Stomach (tissue), 19 donors: ENCODE measurements at places on chromosomes 13 and 19.

DNA sequence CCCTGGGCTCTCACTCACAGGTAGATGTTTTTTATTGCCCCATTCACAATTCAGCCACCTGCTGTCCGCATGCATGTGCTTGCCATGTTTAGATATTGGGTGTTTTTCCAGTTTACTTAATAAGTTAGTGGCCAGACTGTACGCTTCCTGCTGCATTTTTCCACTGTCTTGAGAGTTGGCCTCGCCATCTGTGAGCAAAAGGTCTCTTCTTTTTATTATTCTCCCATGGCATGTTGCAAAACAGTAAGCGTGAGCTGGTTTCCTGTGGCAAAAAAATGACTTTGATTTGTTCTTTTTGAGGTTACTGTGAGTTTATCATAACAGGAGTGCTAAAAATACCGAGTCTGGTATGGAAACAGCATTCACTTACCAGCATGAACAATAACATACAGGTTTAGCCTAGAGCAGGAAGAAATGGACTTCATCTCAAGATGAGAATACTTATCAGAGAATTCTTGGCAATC is 46.0 kb downstream of the SAE1 start:
- H3K36me3 ChIP-seq: peaks cover 46% of the 10 kb centered on the region
- peak overlapping the region; percentile 74 for H3K27ac ChIP-seq
- peaks cover 26% of the 10 kb centered on the region for H3K4me1 ChIP-seq
- no peaks in the 10 kb centered on the region for H3K27me3 ChIP-seq

DNA sequence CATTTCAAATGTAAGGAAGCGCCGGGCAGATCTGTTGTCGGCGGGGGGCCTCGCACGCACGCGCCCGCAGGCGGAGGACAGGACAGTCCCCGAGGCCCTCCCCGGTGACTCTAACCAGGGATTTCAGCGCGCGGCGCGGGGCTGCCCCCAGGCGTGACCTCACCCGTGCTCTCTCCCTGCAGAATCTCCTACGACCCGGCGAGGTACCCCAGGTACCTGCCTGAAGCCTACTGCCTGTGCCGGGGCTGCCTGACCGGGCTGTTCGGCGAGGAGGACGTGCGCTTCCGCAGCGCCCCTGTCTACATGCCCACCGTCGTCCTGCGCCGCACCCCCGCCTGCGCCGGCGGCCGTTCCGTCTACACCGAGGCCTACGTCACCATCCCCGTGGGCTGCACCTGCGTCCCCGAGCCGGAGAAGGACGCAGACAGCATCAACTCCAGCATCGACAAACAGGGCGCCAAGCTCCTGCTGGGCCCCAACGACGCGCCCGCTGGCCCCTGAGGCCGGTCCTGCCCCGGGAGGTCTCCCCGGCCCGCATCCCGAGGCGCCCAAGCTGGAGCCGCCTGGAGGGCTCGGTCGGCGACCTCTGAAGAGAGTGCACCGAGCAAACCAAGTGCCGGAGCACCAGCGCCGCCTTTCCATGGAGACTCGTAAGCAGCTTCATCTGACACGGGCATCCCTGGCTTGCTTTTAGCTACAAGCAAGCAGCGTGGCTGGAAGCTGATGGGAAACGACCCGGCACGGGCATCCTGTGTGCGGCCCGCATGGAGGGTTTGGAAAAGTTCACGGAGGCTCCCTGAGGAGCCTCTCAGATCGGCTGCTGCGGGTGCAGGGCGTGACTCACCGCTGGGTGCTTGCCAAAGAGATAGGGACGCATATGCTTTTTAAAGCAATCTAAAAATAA is 18.2 kb downstream of the IL17D start:
- H3K4me1 ChIP-seq: peaks cover 7% of the 10 kb centered on the region
- H3K36me3 ChIP-seq: no peaks in the 10 kb centered on the region
- no peak overlapping the region for H3K27ac ChIP-seq
- peak overlapping the region; percentile 33 for H3K4me3 ChIP-seq

GRCh38 chr19:16542910-16543472 is 754 bp upstream of the CHERP start:
- H3K27me3 ChIP-seq: no peaks in the 10 kb centered on the region
- DNase-seq: no peak
- peak overlapping the region; percentile 95 for H3K4me3 ChIP-seq
- H3K36me3 ChIP-seq: peaks cover 4% of the 10 kb centered on the region

DNA sequence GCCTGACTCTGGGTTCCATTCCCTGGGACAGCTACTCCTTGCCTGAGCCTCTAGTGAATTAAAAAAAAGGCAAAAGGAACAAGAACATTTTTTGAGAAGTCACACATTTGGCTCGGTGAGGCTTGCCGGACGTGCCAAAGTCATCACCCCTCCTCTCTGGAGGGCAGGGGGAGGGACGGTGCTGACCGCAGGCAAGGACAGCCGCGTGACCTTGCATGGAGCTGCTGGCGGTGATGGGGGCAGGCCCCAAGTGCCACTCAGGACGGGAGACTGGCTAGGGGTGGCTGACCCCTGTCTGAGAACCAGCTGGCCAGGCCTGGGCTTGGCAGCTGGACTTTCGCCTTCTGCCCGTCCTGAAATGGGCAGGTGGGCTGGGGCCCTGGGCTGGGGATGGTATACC is 26.4 kb downstream of the MAP2K2 start:
- no peak overlapping the region for H3K27ac ChIP-seq
- H3K27me3 ChIP-seq: no peaks in the 10 kb centered on the region

GRCh38 chr19:13723206-13723605 is 41.1 kb upstream of the MRI1 start:
- no peaks in the 10 kb centered on the region for H3K36me3 ChIP-seq
- H3K4me3 ChIP-seq: no peak overlapping the region
- H3K4me1 ChIP-seq: no peaks in the 10 kb centered on the region
- no peak for DNase-seq

GRCh38 chr13:30463787-30464495 is 1.8 kb downstream of the HMGB1 start:
- peaks cover 20% of the 10 kb centered on the region for H3K36me3 ChIP-seq
- peak; percentile 61 for DNase-seq
- H3K27me3 ChIP-seq: no peaks in the 10 kb centered on the region

DNA sequence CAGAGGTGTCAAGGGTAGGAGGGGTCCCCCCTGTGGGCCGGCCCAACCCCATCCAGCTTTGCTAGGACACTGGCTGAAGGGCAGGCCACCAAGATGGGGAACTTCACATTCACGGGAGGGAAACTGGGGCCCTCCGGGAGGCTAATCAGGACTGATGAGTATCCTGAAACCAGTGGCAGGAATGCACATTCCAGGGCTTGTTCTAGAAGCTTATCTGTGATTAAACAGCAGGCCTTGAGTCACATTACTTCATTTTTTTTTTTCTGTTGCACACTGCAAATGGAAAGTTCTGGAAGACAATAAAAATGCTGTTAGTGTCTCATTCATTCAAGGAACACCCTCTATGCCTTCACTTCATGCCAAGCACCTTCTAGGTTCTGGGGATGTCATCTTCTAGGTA is 15.5 kb upstream of the SIGLEC11 start:
- H3K27ac ChIP-seq: no peak overlapping the region
- H3K4me3 ChIP-seq: no peak overlapping the region
- no peak for DNase-seq
- H3K36me3 ChIP-seq: peaks cover 75% of the 10 kb centered on the region
- H3K4me1 ChIP-seq: peaks cover 9% of the 10 kb centered on the region

DNA sequence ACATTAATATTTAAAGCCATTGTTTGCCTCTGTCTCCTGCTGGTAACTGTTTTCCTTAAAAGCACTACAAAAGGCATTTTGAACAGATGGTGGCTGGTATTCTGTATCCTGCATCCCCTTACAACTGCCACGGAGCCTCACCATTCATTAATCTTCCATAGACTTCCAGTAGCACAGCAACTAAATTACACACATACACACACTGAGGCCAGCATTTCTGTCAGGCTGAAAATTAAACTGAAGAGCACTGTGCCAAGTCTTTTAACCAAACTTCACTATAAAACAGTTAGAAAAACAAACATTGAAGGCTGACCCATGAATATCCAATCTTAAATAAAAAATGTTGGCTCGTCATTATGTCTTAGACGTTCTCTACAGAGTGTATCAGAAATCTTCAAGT is 697.8 kb downstream of the DACH1 start:
- H3K36me3 ChIP-seq: no peaks in the 10 kb centered on the region
- no peak overlapping the region for H3K4me3 ChIP-seq
- DNase-seq: peak; percentile 51
- H3K27ac ChIP-seq: no peak overlapping the region

GRCh38 chr13:106911627-106912026 is 343.7 kb upstream of the ARGLU1 start:
- H3K4me1 ChIP-seq: no peaks in the 10 kb centered on the region
- no peaks in the 10 kb centered on the region for H3K27me3 ChIP-seq
- no peak overlapping the region for H3K27ac ChIP-seq
- no peaks in the 10 kb centered on the region for H3K36me3 ChIP-seq

GRCh38 chr13:39877134-39877533 is 221.7 kb downstream of the COG6 start:
- H3K4me1 ChIP-seq: no peaks in the 10 kb centered on the region
- no peak overlapping the region for H3K4me3 ChIP-seq
- H3K36me3 ChIP-seq: no peaks in the 10 kb centered on the region
- peak; percentile 20 for DNase-seq

DNA sequence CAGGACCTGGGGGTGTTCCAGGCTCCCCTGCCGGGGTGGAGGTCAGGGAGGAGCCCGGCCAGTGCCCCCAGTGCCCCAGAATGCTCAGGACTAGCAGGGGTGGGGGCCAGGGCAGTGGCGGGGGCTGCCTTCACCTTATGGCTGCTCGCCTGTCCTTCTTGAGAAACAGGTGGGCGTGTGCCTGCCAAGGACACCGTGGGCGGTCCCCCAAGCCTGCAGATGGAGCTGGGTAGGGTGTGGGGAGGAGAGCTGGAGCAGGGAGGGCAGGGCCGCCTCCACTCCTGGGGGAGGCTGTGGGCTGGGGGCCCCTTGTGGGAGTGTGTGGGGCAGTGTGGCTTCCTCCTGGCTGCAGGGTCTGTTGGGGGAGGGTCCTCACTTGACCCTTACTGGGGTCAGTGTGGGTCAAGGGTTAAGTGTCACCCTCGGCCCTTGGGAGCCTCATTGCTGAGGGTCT is 160.1 kb downstream of the KDM4B start:
- H3K27ac ChIP-seq: no peak overlapping the region
- H3K4me3 ChIP-seq: peak overlapping the region; percentile 3
- no peaks in the 10 kb centered on the region for H3K27me3 ChIP-seq
- H3K4me1 ChIP-seq: peaks cover 25% of the 10 kb centered on the region
- peak; percentile 57 for DNase-seq

DNA sequence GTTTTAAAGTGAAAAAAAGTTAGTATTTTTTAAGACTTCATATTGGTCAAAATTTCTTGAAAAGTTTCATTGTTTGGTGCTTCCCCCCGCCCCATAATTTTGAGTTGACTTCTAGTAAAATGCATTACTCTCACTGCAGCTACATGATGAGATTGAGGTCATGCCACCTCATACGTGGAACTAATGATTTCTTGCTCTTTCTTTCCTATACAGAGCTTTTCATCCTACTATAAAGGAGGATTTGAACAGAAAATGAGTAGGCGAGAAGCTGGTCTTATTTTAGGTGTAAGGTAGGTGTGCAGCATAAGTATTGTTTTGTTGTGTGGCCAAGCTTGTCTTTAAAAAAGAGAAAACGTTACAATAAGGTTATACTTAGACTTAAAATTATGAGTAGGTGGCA is 55.0 kb downstream of the DNAJC15 start:
- DNase-seq: no peak
- peaks cover 18% of the 10 kb centered on the region for H3K36me3 ChIP-seq

DNA sequence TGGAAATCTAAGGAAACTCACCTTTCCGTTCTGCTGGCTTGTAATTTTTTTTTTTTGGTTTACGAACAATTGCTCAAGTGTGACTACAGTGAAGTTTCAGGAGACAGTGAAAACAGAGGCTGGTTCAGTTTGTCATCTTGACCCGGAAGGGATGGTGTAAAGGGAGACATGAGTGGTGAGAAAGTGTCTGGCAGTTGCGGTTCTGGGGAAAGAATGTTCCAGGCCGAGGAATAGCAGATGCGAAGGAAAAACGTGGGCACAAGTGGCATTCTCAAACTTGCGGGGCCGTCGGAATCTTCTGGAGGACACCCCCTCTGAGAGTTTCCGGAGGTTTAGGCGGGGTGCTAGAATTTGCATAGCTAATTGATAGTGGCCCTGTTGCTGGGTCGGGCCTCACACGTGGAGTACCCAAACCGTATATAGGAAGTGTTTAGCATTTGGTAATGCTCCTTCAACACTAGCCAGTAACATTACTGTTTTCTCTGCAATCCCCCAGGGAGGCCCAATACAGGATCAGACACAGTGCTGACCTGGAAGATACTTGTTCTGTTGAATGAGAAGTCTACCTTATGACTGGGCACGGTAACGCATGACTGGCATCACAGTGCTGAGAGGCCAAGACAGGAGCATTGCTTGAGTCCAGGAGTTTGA is 2.8 kb upstream of the TNFSF9 start:
- H3K27me3 ChIP-seq: peaks cover 17% of the 10 kb centered on the region
- no peak overlapping the region for H3K4me3 ChIP-seq
- H3K27ac ChIP-seq: no peak overlapping the region
- no peak for DNase-seq
- H3K4me1 ChIP-seq: peaks cover 8% of the 10 kb centered on the region
- no peaks in the 10 kb centered on the region for H3K36me3 ChIP-seq

- H3K27me3 ChIP-seq: no peaks in the 10 kb centered on the region
- H3K4me3 ChIP-seq: no peak overlapping the region
- H3K4me1 ChIP-seq: peaks cover 19% of the 10 kb centered on the region
- DNase-seq: no peak
Observed at GRCh38 chr13:26300140-26300539, 46.2 kb downstream of the CDK8 start.

DNA sequence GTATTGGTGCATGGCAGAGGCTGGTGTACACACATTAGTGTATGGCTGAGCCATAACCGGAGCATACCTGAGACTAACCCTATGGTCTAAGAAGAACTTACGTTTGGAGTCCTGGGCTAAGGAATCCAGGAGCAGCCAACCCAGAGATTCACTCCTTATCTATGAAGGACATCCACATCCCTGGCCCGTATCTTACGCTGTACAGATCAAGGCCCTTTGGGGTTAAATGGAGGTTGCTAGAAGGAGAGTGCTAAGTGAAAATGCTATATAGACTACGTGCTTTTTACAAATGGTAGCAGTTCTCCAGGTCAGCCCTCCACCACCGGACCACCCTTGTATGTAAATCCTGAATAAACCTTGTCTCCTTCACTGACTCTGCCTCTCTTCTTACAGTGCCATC is 1.9 kb upstream of the SUGT1 start:
- no peak for DNase-seq
- H3K4me3 ChIP-seq: peak overlapping the region; percentile 77
- H3K27ac ChIP-seq: no peak overlapping the region
- H3K36me3 ChIP-seq: no peaks in the 10 kb centered on the region
- peaks cover 23% of the 10 kb centered on the region for H3K4me1 ChIP-seq

DNA sequence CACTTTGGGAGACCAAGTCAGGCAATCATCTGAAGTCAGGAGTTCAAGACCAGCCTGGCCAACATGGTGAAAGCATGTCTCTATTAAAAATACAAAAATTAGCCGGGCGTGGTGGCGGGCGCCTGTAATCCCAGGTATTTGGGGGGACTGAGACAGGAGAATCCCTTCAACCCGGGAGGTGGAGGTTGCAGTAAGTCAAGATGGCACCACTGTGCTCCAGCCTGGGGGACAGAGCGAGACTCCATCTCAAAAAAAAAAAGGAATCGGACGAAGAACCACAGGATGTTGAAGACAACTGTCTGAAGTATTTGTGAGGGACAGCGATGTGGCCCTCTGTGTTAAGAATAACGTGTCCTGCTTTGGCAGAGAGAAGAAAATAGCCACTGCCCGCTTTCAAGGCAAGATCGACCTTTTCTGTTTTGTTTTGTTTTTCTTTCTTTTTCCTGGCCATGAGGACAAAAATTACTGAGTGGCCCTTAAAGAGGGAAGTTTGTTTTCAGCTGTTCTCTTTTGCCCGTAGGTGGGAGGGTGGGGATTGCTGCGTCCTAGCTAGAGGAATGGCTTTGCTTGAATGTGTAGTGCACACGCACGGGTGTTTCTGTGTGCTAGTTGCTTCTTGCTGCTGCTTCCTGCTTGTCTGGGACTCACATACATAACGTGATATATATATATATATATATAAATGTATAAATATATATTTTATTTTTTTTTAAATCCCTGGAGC is 6.2 kb upstream of the PRKCG start:
- peaks cover 4% of the 10 kb centered on the region for H3K27me3 ChIP-seq
- peaks cover 22% of the 10 kb centered on the region for H3K36me3 ChIP-seq
- H3K4me3 ChIP-seq: no peak overlapping the region
